ENCODE measurements at places on chromosomes 1 and 21.

GRCh38 chr21:37655611-37656300 lies 260.5 kb downstream of the KCNJ6 start:
- no peak for DNase-seq

DNA sequence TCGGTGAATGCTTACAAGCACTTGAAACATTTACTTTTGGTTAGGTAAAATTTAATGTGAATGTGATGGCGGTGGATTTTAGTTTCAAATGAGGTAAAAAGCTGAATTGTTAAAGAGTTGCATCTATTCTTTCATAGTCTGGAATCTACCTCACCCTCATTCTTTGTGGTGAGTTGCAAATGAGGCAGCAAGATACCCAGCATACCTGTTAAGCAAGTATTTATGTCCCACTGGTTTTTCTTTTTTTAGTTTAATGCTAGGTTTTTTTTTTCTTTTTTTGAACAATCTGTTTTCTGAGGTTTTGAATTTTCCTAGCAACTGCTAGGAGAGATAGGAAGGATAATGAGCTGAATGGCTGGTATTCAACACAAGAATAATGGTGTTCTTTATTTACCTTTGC lies 127.9 kb upstream of the CACYBP start:
- no peak for DNase-seq

GRCh38 chr1:232965124-232965911 lies 14.9 kb downstream of the NTPCR start:
- DNase-seq, result no peak

DNA sequence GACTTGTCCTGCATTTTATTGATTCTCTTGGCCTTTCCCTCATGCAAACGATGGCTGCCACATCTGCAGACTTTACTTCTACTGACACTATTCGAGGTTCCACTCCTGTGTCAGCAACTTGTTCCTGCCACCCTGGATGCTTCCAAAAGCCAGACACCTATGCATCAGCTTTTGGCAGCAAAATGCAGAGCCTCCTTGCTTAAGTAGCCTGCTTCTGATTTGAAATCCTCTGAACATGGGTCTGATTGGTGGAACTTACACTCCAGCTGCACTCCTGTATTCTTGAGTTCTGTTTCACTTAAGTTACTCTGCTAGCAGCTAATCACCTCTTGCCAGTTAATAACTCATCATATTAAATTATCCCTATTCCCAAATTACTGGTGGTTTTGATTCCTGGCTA lies 152.1 kb upstream of the FMN2 start:
- DNase-seq, result no peak

GRCh38 chr1:15714406-15715136 lies 21.5 kb upstream of the SLC25A34 start:
- DNase-seq, result no peak

- no peak for DNase-seq
Observed at GRCh38 chr1:43509740-43510375, 20.8 kb upstream of the PTPRF start.

- DNase-seq, result no peak
Observed at GRCh38 chr1:172717722-172718465, 59.0 kb downstream of the FASLG start.

Data from epithelial cell of proximal tubule (primary cell).